ENCODE measurements at places on chromosomes 1 and 21.

GRCh38 chr1:93573940-93574469, 107.6 kb downstream of the BCAR3 start:
- no peak for DNase-seq

- no peak for DNase-seq
These were observed 634.9 kb downstream of the LMO4 start for GRCh38 chr1:87963556-87963955.

- no peak for DNase-seq
These were observed 5.7 kb upstream of the IFFO2 start for GRCh38 chr1:18962121-18962721.

DNA sequence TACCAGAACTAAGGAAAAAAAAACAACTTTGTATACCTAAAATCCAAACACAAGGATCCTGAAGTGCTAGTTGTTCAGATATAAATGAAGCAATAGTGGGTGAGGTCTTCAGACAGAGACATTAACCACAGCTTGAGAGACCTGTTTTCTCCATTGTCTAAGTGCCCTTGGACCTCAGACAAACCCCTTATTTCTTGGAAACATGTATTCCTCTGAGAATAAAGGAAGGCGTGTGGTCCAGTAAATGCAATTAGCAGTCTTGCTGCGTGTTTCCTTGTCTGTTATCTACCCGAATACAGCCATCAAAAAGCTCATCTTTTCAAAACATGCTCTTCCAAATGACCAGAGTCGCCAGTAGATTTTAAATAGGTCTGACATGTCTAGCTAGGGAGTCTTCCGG, 291.1 kb upstream of the NFIA start:
- no peak for DNase-seq

GRCh38 chr1:233432916-233433315, 105.4 kb downstream of the MAP3K21 start:
- no peak for DNase-seq

Data from stimulated activated CD8-positive, alpha-beta memory T cell treated with anti-CD3 and anti-CD28 coated beads, Interleukin-7, amount 100 ng/mL, for 4 hours (primary cell).